Thoracic aorta (tissue), 2 donors: ENCODE measurements at places on chromosomes 6 and 20. TPM values are rescaled to one million over a fixed set of nuclear protein-coding genes. Genes with fewer than 3 reads are reported as not detected.

The FBXL4 gene
- 31.7 TPM for total RNA-seq

The GTF3C6 gene
- total RNA-seq: 30.3 TPM

DNA sequence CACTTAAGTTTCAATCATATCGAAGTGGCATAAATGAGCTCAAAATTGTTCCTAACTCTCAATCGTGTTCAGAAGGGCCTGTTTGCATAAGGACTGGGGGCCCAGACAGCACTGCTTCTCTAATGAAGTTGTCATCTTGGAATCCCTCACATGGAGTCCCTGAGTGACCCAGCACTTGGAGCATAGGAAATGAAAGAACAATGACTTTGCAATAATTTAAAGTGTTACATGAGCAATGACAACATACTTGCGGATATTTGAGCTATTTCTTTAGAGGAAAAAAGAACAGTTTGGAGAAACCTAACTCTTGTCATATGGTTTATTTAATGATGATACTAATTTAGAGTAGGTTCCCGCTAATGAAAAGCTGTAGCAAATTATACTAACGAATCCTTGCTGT is 239.9 kb downstream of the TSHZ2 start:
- H3K4me1 ChIP-seq: no peaks in the 10 kb centered on the region
- H3K27me3 ChIP-seq: no peaks in the 10 kb centered on the region
- no peak for DNase-seq
- no peak overlapping the region for H3K4me3 ChIP-seq
- H3K36me3 ChIP-seq: no peaks in the 10 kb centered on the region
- no peak overlapping the region for H3K27ac ChIP-seq

- H3K27me3 ChIP-seq: no peaks in the 10 kb centered on the region
- H3K4me1 ChIP-seq: peaks cover 36% of the 10 kb centered on the region
- peaks cover 9% of the 10 kb centered on the region for H3K36me3 ChIP-seq
- H3K4me3 ChIP-seq: no peak overlapping the region
- DNase-seq: no peak
These were observed 168.4 kb downstream of the CARMIL1 start for GRCh38 chr6:25447570-25447929.

DNA sequence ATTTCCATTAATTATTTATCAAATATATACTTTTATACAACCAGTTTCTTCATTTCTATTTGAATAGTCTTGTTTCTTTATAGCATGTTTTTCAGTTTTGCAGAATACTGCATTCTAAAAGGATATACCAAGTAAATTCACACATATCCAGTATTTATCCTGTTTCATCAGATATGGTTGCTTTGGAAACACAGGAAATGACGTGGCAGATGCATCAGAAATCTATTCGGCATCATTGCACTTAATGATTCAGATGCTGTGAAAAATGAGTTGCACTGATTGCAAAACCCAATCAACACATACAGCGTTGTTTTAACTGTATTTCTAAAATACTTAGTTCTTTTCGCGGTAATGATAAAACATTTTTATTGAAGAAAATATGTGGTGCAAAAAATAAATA is 594.9 kb downstream of the CDH26 start:
- H3K27ac ChIP-seq: no peak overlapping the region
- no peaks in the 10 kb centered on the region for H3K27me3 ChIP-seq
- no peaks in the 10 kb centered on the region for H3K36me3 ChIP-seq
- no peaks in the 10 kb centered on the region for H3K4me1 ChIP-seq

- no peak for DNase-seq
- H3K27ac ChIP-seq: no peak overlapping the region
- H3K4me1 ChIP-seq: no peaks in the 10 kb centered on the region
- H3K27me3 ChIP-seq: no peaks in the 10 kb centered on the region
- H3K4me3 ChIP-seq: no peak overlapping the region
These were observed 36.3 kb downstream of the PRDM1 start for GRCh38 chr6:106122306-106122918.

DNA sequence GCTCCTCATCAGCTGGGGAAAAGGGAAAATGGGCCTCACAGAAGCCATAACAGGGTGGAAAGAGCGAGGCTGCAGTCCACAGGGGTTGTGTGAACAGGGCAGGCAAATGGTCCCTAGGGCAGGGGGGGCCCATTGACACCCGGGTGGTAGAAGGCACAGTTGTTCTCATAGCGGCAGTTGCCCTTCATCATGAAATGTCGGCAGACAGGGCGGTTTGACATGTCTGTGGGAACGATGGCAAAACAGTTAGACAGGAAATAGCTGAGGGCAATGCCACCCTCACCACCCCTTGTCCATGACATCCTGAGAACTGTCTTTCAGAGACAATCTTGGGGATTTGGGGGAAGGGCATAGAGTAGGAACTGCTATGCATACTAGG is 15.6 kb downstream of the PPP1R10 start:
- no peaks in the 10 kb centered on the region for H3K27me3 ChIP-seq
- no peak overlapping the region for H3K4me3 ChIP-seq
- peaks cover 62% of the 10 kb centered on the region for H3K36me3 ChIP-seq
- no peaks in the 10 kb centered on the region for H3K4me1 ChIP-seq

GRCh38 chr20:34829191-34829590 is 3.7 kb upstream of the NCOA6 start:
- H3K27ac ChIP-seq: no peak overlapping the region
- H3K36me3 ChIP-seq: no peaks in the 10 kb centered on the region
- H3K27me3 ChIP-seq: no peaks in the 10 kb centered on the region
- H3K4me1 ChIP-seq: peaks cover 2% of the 10 kb centered on the region
- H3K4me3 ChIP-seq: no peak overlapping the region
